ENCODE measurements at places on chromosomes 2 and 18. TPM values are rescaled to one million over a fixed set of nuclear protein-coding genes. Genes with fewer than 3 reads are reported as not detected.

IL36A gene
- not detected for total RNA-seq

MAP3K2 gene
- total RNA-seq, result 24.9 TPM

GALNT5 gene
- 26.9 TPM for total RNA-seq

DOK1 gene
- total RNA-seq, result 21.9 TPM

C18orf63 gene
- not detected for total RNA-seq

CHRNG gene
- not detected for total RNA-seq

DSC2 gene
- total RNA-seq, result not detected

CNDP1 gene
- not detected for total RNA-seq

KANSL3 gene
- total RNA-seq, result 31.6 TPM

CLEC4F gene
- not detected for total RNA-seq

LAPTM4A gene
- 214 TPM for total RNA-seq

SCN3A gene
- total RNA-seq, result 1.00 TPM

EVX2 gene
- total RNA-seq, result under 0.01 TPM

HOXD13 gene
- total RNA-seq, result 0.09 TPM

GALNT1 gene
- 93.9 TPM for total RNA-seq

C2orf74 gene
- 14.6 TPM for total RNA-seq

COBLL1 gene
- total RNA-seq, result 8.0 TPM

LOXHD1 gene
- total RNA-seq, result not detected

OTOF gene
- 0.14 TPM for total RNA-seq

TMX3 gene
- total RNA-seq, result 104 TPM

SETBP1 gene
- 2.8 TPM for total RNA-seq

ARMC9 gene
- total RNA-seq, result 72.9 TPM

SIX3 gene
- not detected for total RNA-seq

TTLL4 gene
- 3.4 TPM for total RNA-seq

ZNF2 gene
- total RNA-seq, result 9.8 TPM

NFU1 gene
- total RNA-seq, result 46.7 TPM

CABLES1 gene
- total RNA-seq, result 9.4 TPM

DNAJC5G gene
- total RNA-seq, result not detected

LYPD1 gene
- total RNA-seq, result 3.9 TPM

TMEM247 gene
- total RNA-seq, result not detected

ABCG8 gene
- total RNA-seq, result not detected

ALK gene
- total RNA-seq, result under 0.01 TPM

EPG5 gene
- total RNA-seq, result 28.3 TPM

SMAD4 gene
- 75.0 TPM for total RNA-seq

CPO gene
- total RNA-seq, result 0.09 TPM

SEPTIN2 gene
- total RNA-seq, result 358 TPM

RNF152 gene
- 10.5 TPM for total RNA-seq

TBR1 gene
- not detected for total RNA-seq

NDC80 gene
- 2.7 TPM for total RNA-seq

LRRTM4 gene
- not detected for total RNA-seq

TWIST2 gene
- total RNA-seq, result 45.2 TPM

PSTPIP2 gene
- 5.7 TPM for total RNA-seq

PROM2 gene
- total RNA-seq, result 0.28 TPM

ZFAND2B gene
- 18.6 TPM for total RNA-seq

DOCK10 gene
- total RNA-seq, result 7.8 TPM

SH2D6 gene
- total RNA-seq, result 0.14 TPM
